ENCODE measurements at places on chromosomes 2 and 18.

DNA sequence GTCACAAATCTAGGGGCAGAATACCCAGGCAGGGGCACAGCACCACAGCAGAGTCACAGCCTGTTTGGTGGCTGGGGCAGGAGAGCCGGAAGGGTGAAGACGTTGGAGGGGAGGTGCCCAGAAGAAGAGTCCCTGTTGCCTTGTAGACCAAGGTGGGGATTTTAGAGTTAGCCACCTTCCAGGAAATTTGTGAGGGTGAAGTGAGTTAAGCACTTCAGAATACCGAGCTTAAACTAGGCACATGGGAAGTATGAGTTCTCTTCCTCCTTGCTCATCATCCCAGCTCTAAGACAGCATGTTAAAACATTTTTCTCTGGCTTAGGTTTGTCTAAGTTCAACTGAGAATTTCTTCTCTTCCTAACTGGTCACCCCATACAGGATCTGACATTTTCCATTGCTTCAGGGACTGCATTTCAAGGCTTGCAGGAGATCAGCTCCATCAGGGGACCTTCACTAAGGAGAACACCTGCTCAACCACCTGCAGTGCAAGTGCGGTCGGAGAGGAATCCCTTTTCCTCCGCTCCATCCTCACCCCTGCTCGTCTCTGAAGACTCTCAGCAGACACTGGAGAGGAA, 26.5 kb upstream of the PHLPP1 start:
- DNase-seq: no peak

GRCh38 chr2:168884975-168885374, 5.3 kb downstream of the SPC25 start:
- no peak for DNase-seq

GRCh38 chr2:35081001-35081621, 1274.5 kb upstream of the CRIM1 start:
- DNase-seq: no peak

- DNase-seq: no peak
Observed at GRCh38 chr2:50782543-50782942, 249.4 kb downstream of the NRXN1 start.

DNA sequence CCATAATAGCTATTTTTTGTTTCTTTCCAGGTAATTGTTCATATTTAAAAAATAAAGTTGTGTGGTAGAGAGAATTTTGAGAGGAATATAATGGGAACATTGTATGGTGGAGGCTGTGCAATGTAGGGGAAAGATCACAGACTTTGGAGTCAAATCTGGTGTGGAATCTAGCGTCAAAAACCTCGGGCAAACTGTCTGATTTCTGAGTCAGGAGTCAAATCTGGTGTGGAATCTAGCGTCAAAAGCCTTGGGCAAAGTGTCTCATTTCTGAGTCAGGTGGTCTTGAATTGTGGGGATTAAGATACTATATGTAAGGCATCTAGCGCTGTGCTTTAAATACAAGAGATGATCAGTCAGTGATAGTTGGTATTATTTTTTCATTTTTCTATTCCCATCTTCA, 5.1 kb downstream of the PTPN4 start:
- no peak for DNase-seq

DNA sequence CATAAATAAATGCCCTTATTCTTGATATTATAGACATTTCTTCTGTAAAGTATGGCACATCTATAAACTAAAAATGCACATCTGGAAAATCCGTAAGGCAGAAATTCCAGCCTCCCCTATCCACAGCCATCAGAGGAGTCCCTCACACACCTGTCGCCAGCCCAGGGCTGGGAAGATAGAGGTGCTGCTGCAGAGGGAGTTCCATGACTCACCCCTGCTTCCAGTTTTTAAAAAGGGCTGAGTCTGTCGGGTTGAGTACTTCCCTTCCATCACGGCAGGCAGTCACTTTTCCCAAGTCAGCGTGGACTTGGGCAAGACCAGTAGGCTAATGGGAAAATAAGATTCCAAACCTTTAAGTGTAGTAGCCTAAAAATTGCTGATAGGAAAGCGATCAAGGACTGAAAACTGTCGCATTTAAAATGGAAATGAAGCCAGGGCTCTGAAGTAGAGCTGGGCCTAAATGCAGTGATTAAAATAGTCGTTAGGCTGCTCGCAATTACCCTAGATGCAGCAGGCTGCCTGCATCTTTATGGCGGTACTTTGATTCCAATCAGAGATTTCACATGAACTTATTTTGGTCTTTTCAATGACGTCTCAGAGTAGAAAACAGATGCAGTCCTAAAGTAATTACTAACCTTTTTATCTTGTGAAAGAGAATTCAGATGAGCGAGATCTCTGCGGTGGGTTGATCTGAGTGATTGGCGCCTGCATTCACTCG, 280.5 kb downstream of the AGAP1 start:
- no peak for DNase-seq

All from putamen (tissue), 1 donor.